Right lobe of liver (tissue), 6 donors: ENCODE measurements at places on chromosomes 5 and 9.

- no peak for DNase-seq
Measured at GRCh38 chr5:55104946-55105701, 2.7 kb downstream of the GZMA start.

DNA sequence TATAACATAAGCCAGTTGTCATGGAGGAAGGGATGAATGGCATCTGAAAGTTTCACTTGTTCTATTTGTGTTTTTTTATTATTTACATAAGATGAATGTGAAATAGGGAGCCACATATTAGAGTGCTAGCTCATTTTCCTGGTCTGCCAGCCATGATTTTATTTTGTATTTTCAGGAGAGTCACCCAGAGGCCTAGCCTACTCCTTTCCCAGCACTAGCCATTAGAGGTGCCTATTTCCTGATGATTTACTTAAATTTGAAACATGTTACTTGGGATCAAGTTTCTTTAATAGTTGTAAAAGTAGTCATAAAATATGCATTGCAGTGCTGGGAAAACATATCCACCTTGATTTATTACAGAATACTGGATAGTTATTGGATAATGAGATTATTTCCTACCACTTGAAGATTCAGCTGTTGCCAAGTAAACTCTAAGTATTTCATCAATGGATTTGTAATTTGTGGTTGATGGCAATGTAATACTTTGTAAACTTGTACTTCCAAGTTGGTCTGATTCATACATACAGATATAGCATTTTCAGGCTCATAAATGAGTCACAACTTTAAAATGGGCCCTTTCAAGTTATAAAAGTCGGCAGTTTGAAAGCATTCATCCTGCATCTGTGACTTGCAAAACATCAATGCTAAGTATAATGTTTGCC lies 50.8 kb downstream of the KCNN2 start:
- no peak for DNase-seq

DNA sequence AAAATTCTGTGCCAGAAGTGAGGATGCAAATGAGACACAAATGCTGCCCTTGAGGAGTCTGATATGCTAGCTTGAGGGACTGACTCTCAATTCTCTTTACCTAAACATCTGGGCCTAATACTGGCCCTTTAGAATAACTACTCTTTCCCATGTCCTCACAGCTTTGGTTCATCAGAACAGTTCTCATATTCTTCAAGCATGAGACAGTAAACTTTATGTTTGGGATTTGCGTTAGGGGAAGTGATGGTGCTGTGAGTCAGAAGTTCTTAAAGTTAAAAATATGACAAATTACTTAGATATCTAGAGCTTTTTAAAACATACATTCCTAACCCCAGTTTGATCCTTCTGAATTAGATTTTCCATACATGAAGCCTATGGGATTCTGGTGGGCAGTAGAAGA lies 665.0 kb upstream of the RGMB start:
- no peak for DNase-seq

GRCh38 chr5:172626031-172626581 lies 15.0 kb upstream of the NEURL1B start:
- DNase-seq, result no peak

DNA sequence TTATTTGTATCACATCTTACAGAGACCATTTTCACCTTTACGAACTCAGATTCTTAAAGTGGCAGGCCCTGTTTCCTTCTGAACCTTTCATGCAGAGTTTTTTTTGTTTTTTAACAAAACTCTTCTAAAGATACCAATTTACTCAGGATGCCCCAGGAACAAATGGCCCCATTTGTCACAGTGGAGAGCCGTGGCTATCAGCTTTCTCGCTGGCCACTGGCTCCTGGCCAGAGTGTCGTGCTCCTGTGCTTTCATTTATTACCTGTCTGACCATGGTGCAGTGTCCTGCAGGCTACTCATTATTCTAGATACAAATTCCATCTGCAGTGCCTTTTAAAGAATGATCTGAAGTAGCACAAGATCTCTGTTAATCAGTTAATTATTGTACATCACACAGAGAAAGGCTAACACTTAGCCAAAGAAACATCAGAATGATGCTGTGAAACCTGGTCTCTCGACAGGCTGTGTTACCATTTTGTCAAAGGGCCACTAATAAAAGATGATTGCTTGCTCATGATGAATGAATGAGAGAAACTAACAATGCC lies 27.8 kb downstream of the ADRA1B start:
- DNase-seq, result no peak

DNA sequence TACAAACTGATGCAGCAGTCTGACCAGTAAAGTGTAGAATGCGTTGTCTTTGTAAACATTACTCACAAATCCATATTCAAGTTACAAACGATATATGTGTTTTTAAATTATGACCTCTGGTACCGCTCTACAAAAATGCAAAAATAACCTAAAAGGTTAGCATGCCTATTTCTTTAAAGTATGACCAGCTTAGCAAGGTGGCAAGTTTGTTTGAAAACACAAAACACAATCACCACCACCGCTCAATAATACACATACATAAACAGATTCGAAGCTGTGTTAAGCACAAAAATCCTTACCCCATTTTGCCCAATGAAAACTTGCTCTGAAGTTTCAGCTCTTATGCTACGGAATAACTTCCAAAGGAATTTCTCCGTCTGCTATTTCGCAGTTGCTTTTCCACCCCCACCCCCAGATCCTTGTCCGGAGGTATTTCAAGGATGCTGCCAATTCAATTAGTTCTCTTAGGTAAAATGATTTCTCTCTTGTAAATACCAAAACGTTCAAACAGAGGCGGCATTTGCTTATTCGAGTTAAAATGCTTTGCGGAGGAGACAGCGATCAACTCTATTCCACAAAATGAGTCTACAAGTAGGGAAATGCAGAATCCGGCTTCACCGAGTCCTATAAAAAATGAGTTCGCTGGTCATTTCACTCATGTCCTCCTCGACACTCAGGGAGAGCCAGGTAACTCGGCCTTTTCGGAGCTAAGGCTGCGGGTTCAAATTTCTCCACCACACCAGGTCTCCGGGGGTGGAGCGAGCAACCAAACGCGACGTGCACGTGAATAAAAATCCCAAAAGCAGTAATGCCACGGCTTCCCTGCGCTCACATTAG lies 1.2 kb downstream of the HOMER1 start:
- no peak for DNase-seq

DNA sequence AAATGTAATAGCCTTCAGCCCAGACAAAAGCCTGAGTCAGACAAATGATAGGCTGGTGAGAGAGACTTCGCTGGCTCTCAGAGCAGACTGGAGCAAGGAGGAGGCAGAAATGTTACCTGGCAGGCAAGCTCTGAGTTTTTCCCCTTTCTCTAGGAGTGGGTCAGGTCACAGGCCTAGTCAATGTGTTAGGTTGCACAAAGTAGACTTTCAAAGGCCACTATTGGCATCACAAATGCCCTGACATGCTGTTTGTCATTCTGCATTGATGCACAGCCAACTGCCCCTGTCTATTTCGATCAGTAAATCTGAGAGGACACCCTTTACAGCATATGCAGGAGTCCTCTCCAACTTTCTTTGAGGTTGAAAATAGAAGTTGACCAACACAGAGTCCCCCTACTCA lies 15.5 kb upstream of the C1QTNF3 start:
- DNase-seq, result peak; percentile 77

- DNase-seq, result peak; percentile 39
Measured at GRCh38 chr9:129400971-129401622, 219.8 kb downstream of the C9orf50 start.
